Skin of body (tissue), 3 donors: ENCODE measurements at places on chromosomes 6 and 20. TPM values are rescaled to one million over a fixed set of nuclear protein-coding genes. Genes with fewer than 3 reads are reported as not detected.

WFDC8 gene
- total RNA-seq: not detected

SIRPD gene
- total RNA-seq: 0.39 TPM

RGL2 gene
- total RNA-seq: 29.2 TPM

WFDC5 gene
- total RNA-seq: 5.2 TPM

CASS4 gene
- 0.89 TPM for total RNA-seq

PCSK2 gene
- total RNA-seq: 2.2 TPM

ZC2HC1B gene
- not detected for total RNA-seq

TAGAP gene
- 4.5 TPM for total RNA-seq

TPBG gene
- 12.8 TPM for total RNA-seq

ERVFRD-1 gene
- 0.10 TPM for total RNA-seq

CST1 gene
- total RNA-seq: not detected

TJAP1 gene
- total RNA-seq: 11.8 TPM

CDSN gene
- total RNA-seq: 37.1 TPM

SLC32A1 gene
- not detected for total RNA-seq

SYCP2 gene
- 5.8 TPM for total RNA-seq

MAK gene
- 0.10 TPM for total RNA-seq

VARS1 gene
- total RNA-seq: 29.1 TPM

ASXL1 gene
- total RNA-seq: 54.3 TPM

MUC21 gene
- not detected for total RNA-seq

C20orf141 gene
- total RNA-seq: not detected

TMEM181 gene
- total RNA-seq: 20.1 TPM

ADGRG6 gene
- total RNA-seq: 43.5 TPM

SIRPA gene
- 16.4 TPM for total RNA-seq

PRSS16 gene
- total RNA-seq: 0.99 TPM

ZBTB46 gene
- total RNA-seq: 8.3 TPM

HSPA1L gene
- 1.8 TPM for total RNA-seq

SLC22A16 gene
- total RNA-seq: 2.0 TPM

NKAIN2 gene
- total RNA-seq: 0.59 TPM

EYS gene
- total RNA-seq: 0.69 TPM

TNNC2 gene
- 472 TPM for total RNA-seq

DDO gene
- 1.3 TPM for total RNA-seq

MEI4 gene
- 0.10 TPM for total RNA-seq

BICRAL gene
- 10.6 TPM for total RNA-seq

ZHX3 gene
- total RNA-seq: 11.6 TPM

OR2H2 gene
- total RNA-seq: not detected

AIF1 gene
- total RNA-seq: 23.8 TPM

TNFRSF21 gene
- 6.7 TPM for total RNA-seq

SAMD5 gene
- 28.9 TPM for total RNA-seq

IL17F gene
- total RNA-seq: not detected

TRIM10 gene
- 2.2 TPM for total RNA-seq

LPA gene
- not detected for total RNA-seq

CLVS2 gene
- total RNA-seq: 0.10 TPM

HTR1B gene
- 0.10 TPM for total RNA-seq
